ENCODE measurements at places on chromosomes 2 and 18.

DNA sequence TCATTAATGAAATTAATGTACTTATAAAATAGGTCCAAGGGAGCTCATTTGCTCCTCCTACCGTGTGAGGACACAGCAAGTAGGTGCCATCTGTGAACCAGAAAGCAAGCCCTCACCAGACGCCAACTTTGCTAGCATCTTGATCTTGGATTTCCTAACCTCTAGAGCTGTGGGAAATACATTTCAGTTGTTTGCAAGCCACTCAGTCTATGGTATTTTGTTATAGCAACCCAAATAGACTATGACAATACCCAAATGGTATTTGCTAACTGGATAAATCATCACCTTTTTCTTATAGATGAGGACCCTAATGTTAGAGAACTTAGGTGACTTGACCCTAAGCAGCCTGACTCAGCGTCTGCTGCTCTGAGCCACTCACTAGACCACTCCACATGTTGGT, 379.6 kb downstream of the HRH4 start:
- no peak for DNase-seq

GRCh38 chr2:121649149-121649595, at the start of gene CLASP1:
Gene CLASP1, minus strand, starts transcription at chr2:121649462. Its CDS starts 43,567 bp downstream, at chr2:121605895.
- DNase-seq, result peak; percentile 72

DNA sequence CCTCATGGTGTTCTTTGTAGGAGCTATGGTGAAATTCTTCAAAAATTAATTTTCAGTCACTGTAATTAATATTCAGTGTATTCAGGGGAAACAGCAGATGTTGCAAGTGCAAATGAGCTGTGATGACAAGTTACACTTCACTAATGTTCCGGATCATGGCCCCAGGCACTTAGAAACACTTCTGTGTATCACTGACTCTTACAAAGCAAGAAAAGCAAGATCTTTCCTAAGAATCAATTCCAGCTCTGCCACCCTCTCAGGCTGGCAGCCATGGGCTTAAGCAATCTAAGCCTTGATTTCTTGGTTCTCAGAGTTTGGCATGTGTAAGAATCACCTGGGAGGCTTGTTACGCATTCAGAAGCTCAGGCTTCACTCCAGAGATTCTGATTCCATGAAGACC, 78.0 kb downstream of the MARCHF4 start:
- DNase-seq, result no peak

DNA sequence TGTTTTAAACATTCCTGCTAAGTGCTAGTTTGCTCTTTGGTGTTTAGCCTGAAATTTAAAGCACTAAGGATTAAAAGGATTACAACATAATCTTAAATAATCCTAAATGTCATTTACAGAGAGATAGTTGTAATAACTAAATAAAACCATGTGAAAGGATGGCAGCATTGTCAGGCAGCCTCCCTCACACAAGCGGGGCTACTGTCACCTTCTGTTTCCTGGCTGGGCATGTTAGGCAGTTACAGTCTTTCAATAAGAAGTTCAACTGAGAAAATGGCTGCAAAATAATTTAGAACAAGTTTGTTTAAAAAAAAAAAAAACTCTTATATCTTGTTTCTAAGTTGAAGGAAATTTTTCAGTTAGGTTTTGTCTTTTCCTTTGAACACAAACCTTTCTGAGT, 124.9 kb downstream of the ARHGAP15 start:
- DNase-seq, result no peak

- no peak for DNase-seq
Measured at GRCh38 chr2:227606476-227606875, 7.8 kb downstream of the SCYGR2 start.

GRCh38 chr2:2031101-2031500, 286.8 kb upstream of the PXDN start:
- no peak for DNase-seq

DNA sequence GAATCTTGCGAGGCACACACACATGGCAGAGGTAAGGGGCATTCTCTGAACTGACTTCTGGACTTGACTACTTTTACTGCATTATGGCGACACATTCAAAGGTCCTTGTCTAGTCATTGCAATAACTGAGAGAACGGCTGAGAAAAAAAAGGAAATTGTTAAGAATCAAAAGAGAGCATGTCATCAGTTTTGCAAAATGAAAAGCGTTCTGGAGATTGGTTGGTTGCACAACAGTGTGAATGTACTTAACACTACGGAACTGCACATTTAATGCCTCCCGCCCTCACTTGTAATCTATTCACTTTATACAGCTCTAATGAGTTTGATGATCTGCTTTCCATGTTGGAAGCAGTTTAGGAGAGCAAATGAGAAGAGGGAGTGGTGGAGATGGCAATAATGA, 68.5 kb upstream of the NFU1 start:
- DNase-seq, result no peak

- no peak for DNase-seq
Measured at GRCh38 chr2:119849838-119850565, 90.3 kb downstream of the PTPN4 start.

- DNase-seq, result no peak
Measured at GRCh38 chr18:57336343-57336742, 16.0 kb upstream of the ST8SIA3 start.

DNA sequence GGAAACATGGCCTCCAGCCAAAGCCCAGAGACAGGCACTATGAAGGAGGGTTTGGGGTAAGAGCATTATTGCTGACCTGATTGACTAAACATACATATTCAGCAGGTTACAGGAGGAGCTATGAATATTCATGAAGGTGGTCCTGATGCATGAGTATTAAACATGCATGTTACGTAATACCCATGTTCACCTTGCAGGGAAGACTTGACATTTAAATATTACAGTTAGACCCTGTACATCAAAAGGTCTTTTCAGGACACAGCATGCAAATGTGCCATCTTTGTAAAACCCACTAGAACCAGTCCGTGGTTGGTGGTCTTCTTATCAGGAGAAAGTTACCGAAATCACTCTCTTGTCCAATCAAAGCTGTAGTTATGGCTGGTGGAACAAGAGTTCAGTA, 59.9 kb downstream of the XRCC5 start:
- DNase-seq, result no peak

- no peak for DNase-seq
Measured at GRCh38 chr2:64639691-64640090, 14.0 kb downstream of the SERTAD2 start.

DNA sequence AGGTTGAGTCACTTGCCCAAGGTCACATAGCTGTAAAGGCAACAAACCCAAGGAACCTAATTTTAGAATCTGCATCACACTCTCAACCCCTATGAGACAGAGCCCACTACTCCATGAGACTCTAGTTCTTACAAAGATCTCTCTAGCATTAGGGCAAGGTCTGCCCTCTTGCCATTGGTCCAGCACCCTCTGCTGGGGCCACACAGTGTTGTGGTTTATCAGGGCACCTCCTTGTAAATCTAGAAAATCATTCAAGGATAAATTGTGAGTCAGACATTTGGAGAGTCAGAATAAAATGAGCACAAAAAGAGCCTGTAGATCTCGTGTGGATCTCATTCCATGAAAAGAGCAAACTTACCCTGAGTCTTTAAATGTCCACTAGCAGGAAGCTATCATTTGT, 91.2 kb downstream of the SLC8A1 start:
- no peak for DNase-seq

DNA sequence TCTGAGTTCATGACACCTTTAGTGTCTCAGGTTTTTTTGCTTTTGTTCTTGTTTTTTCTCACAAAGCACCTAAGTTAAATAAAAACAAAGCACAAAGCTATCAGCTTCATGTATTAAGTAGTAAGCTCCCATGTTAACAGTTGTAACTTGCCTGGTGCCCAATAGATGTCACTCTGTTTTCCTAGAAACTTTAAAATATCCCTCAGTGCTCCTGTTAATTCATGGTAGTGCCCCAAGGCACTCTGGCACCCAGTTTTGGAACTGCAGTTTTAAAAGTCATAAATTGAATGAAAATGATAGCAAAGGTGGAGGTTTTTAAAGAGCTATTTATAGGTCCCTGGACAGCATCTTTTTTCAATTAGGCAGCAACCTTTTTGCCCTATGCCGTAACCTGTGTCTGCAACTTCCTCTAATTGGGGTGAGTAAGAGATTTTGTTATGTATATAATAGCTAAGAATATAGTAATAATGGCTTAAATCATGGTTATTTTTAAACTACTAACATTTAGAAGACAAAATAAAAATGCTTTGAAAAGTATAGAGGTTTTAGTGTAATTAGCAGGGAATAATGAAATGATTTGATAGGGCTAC, 555.0 kb upstream of the TMEFF2 start:
- DNase-seq, result peak; percentile 36

DNA sequence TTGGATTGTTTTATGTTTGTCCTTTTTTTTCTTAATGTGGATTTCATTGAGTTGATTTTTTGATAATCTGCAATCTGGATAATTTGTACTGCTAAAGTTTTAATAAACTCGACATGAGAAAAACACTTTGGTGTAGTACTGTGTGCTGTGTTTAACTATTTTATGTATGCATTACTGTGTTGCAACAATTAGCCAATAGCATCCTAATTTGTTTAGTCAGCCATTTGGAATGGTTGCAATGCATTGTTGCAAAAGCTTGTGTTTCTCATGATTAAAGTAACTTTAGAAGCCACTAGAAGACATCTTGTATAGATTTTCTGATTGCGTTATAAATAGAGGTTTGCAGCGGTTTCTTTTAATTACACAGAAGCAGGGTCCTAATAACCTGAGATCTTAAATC, 53.5 kb downstream of the PPIG start:
- no peak for DNase-seq

- no peak for DNase-seq
Measured at GRCh38 chr18:31297248-31297647, 20.7 kb upstream of the DSG1 start.

DNA sequence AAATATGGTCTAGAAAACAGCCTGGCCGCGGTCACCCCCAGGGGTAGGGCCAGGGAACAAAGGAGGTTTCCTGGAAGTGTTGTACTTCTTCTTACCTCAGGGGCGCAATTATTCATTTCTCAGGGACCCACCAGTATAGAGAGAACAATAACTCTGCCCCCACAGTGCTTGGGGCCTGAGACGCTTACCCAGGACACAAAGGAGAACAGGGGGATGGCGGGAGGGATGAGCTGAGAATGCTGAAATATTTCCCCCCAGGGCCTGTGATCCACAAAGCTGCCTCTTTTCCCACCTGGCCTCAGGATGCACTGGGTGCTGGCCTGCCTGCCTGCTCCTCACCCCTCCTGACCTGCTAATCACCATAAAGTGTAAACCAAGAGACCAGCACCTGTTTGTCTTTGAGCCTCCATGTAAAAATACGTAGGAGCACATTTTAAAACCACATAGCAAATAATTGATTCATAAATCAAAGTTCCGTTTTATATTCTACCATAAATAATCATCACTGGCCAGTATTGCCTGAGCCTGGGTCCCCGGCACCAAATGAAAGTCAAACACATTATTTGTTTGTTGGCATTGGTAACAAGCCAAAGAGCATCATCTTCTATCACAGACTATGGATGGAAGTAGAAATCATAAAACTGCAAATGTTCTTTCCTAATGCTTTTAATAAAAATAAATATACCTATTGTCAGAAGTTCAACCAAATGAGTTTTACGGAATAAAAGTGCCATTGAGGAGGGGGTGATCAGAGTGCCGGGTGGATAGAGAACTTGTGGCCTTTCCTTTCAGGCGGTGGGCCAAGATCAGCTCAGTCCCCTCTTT, 67.3 kb upstream of the RMDN2 start:
- no peak for DNase-seq

DNA sequence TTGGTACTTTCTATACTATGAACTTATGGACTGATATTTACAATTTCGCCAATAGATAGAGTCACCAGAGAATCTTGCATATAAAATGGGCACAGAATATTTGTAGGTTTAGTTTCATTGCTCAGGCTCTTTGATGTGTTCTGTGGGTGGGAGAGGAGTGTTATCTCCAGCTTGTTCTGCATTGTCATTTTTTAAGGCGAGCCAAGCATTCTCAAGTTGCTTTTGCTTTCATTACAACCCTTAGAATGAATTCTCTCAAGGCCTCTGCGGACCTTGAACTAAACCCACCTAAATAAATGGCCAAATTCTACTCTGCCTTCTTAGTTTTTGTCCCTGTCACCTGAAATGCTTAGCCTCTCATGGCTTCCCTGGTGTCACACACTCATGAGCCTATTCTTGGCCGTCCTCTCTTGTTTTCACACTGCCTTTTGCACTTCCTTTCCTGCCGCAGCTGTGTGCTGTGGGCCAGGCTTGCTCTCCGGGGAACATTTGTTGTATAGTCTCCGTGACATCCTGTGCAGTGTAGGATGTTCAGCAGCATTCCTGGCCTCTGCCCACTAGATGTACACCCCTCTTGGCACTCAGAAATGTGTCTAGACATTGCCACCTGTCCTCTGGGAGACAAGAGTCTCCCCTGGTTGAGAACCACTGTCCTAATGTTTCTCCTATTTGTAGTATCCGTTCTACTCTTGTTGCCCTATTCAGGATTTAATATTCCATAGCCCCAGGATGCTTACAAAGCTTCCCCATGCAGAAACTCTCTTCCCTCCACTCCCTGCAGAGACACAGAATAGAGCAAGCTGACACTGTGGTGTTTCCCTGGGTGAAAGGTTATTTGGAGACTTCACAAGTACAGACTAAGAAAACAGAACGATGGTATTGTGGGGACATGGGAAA, 255.6 kb downstream of the PTPRM start:
- DNase-seq, result no peak

- no peak for DNase-seq
Measured at GRCh38 chr2:238897911-238898311, 50.0 kb downstream of the TWIST2 start.

DNA sequence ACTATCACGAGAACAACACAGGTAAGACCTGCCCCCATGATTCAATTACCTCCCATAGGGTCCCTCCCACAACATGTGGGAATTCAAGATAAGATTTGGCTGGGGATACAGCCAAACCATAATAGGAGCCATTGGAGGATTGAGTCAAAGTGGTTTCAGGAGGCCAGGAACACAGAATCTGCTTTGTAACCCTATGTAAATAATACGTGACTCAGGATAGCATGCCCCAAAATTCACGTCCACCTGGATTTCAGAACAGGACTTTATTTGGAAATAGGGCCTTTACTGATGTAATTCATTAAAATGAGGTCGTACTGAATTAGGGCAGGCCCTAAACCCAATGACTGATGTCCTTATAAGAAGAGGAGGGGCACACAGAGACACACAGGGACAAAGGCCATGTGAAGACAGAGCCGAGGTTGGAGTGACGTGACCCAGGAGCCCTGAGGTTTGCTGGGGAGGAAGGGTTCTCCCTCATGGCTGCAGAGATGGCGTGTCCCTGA, 16.0 kb upstream of the CNDP2 start:
- DNase-seq, result no peak

GRCh38 chr18:71797554-71797953, 746.6 kb downstream of the CBLN2 start:
- DNase-seq, result no peak

DNA sequence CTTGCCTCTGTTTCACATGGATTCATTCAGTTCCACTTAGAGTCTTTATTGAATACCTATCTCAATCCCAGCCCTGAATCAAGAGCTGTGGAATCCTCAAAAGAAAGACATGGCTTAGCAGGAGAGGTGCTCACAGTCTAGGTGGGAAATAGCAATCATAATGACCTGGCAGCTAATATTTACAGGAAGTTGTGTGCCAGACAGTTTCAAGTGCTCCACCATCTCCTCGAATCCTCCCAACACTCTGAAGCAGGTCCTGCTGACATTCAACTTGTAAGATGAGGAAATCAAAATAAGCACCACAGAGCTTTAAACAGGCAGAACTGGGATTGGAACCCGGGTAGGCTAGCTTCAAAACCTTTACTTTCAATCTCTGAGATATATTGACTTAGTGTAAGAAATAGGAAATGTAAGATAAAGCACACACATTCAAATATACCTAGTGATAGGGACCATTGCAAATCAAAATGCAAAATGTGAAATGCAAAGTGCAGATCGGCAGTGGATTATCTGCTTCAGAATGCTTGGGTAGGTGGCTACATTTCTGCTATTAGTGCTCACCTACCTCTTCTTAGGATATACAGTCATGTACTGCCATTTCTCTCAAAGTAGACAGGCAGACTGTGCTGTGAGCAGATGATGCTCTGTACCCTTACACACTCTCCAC, 182.0 kb downstream of the PRKCE start:
- no peak for DNase-seq

Data from SW 1271 (cell line).